Keratinocyte (primary cell): ENCODE measurements at places on chromosomes 4 and X.

DNA sequence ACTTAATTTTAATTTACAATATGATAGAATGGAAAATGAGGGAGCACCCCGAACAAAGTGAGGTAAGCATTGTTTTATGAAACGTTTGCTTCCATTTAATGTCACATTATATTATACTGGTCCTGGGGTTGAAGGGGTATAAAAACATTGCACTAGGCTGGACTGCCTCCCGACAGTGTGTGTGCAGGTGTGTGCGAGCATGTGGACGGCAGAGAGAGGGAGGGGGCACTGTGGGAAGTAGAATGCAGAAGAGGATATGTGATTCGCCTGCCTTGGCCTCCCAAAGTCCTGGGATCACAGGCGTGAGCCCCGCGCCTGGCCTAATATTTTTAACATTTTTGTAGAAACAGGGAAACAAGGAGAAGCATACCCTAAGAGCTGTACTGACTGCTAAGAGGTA lies 36.0 kb downstream of the IRF2 start:
- no peak overlapping the region for H3K27ac ChIP-seq
- no peaks in the 10 kb centered on the region for H3K27me3 ChIP-seq
- no peak for DNase-seq
- H3K4me1 ChIP-seq = no peaks in the 10 kb centered on the region

GRCh38 chr4:117164338-117164737 lies 79.0 kb upstream of the TRAM1L1 start:
- no peak overlapping the region for H3K27ac ChIP-seq
- no peak overlapping the region for H3K4me3 ChIP-seq
- no peaks in the 10 kb centered on the region for H3K4me1 ChIP-seq

DNA sequence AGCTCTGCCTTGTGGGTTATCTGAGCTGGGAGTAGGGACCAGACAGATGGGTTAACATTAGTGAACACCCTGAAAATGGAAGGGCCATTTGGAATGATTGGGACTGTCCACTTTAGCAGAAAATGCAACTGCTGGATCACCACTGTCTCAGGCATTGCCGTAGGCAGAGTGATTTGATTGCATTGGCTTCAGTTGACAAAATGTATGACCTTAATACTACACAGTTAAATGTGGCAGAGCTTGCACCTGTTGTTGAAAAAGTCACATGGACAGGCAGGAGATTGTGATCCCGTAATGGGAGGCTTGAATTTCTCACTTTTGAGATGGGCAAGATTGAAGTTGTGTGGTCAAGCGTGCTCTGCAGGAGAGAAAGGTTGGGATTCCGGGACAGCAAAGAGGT lies 166.5 kb upstream of the PUDP start:
- H3K27me3 ChIP-seq = no peaks in the 10 kb centered on the region

DNA sequence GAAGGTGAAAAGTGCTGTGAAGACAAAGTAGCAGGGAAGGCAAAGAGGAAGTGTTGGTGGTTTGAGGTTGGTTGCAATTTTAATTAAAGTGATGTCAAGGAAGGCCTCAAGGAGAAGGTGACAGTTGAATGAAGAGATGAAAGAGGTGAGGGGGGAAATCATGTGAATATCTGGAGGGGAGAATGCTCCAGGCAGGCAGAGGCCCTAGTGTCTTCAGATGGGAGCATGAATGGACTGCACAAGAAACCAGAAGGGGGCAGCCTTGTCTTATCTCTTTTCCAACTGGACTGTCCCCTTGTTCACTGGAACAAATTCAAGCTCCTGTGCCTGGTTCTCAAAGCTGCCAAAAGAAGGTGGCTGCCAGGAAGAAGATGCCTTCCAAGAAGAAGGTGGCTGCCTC lies 68.4 kb downstream of the MAOB start:
- H3K4me3 ChIP-seq = no peak overlapping the region
- no peak for DNase-seq
- no peaks in the 10 kb centered on the region for H3K4me1 ChIP-seq
- no peak overlapping the region for H3K27ac ChIP-seq

- peaks cover 5% of the 10 kb centered on the region for H3K27me3 ChIP-seq
- no peak overlapping the region for H3K4me3 ChIP-seq
Observed at GRCh38 chr4:25081866-25082471, 51.2 kb upstream of the LGI2 start.

- no peaks in the 10 kb centered on the region for H3K36me3 ChIP-seq
- no peak overlapping the region for H3K27ac ChIP-seq
- no peak for DNase-seq
- peaks cover 21% of the 10 kb centered on the region for H3K4me1 ChIP-seq
Observed at GRCh38 chr4:118917582-118917981, 28.9 kb downstream of the SYNPO2 start.

DNA sequence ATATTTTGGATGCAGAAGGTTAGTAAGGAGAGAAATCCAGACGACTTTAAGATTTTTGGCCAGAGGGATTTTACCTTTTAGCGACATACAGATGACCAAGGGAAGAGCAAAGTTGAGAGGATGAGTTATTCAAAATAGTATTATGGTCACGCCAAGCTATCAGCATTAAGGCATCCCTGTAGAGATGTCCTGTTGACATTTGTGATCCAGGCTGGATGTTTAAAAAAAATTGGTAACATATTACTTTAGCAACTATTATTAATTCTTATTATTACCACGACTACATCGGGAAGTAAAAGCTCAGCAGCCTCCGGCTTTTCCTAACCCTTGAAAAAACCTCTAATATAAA lies 562 bp upstream of the OSTC start:
- no peaks in the 10 kb centered on the region for H3K27me3 ChIP-seq
- H3K27ac ChIP-seq = peak overlapping the region; percentile 97
- no peaks in the 10 kb centered on the region for H3K36me3 ChIP-seq
- peaks cover 11% of the 10 kb centered on the region for H3K4me1 ChIP-seq

DNA sequence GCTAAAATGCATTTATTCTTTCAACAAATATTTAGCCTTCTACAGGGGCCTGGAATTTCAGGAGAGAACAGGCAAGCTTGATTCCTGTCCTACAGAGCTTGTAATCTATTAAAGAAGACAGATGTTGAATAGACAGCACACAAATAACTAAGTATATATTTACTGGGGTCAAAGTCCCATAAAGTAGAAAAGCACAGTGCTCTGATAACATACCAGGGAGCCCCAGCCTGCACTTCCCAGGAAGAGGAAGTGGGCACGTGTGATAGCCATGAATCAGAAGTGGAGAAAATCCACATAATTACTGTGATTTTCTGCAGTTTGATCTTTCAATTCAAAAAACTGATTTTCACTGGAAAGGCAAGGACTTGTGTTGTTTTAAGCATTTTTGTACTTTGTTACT lies 129.1 kb downstream of the EGF start:
- no peak overlapping the region for H3K4me3 ChIP-seq
- H3K27me3 ChIP-seq = no peaks in the 10 kb centered on the region
- no peaks in the 10 kb centered on the region for H3K4me1 ChIP-seq
- H3K27ac ChIP-seq = no peak overlapping the region
- no peak for DNase-seq
- H3K36me3 ChIP-seq = peaks cover 5% of the 10 kb centered on the region
